ENCODE measurements at places on chromosomes 3 and 15. TPM values are rescaled to one million over a fixed set of nuclear protein-coding genes. Genes with fewer than 3 reads are reported as not detected.

The CCDC51 gene
- 22.2 TPM for total RNA-seq

The LEKR1 gene
- total RNA-seq, result 3.0 TPM

The MAP3K13 gene
- 20.2 TPM for total RNA-seq

The KNG1 gene
- total RNA-seq, result not detected

The FES gene
- total RNA-seq, result 150 TPM

The ZNF35 gene
- total RNA-seq, result 14.2 TPM

The IL17RB gene
- 0.17 TPM for total RNA-seq

The ATP8B4 gene
- total RNA-seq, result 23.1 TPM

The AMOTL2 gene
- 53.1 TPM for total RNA-seq

The ARPIN gene
- 18.2 TPM for total RNA-seq

The AP3B2 gene
- total RNA-seq, result not detected

The IP6K1 gene
- total RNA-seq, result 40.7 TPM

The ASB14 gene
- not detected for total RNA-seq

The UROC1 gene
- total RNA-seq, result not detected

The LYZL4 gene
- not detected for total RNA-seq

The OR5K2 gene
- total RNA-seq, result not detected

The ZDHHC23 gene
- total RNA-seq, result 8.4 TPM

The CD80 gene
- total RNA-seq, result 33.0 TPM

The LARP6 gene
- 0.85 TPM for total RNA-seq

The ADGRG7 gene
- total RNA-seq, result not detected

The TNFSF10 gene
- 90.5 TPM for total RNA-seq

The CACNA1D gene
- total RNA-seq, result 24.2 TPM

The CTXN2 gene
- total RNA-seq, result not detected

The RPS27L gene
- total RNA-seq, result 42.1 TPM

The CSPG4 gene
- 28.6 TPM for total RNA-seq

The C2CD4B gene
- total RNA-seq, result not detected

The CCDC33 gene
- not detected for total RNA-seq

The MUC4 gene
- not detected for total RNA-seq

The RPL15 gene
- 1,270 TPM for total RNA-seq

Data from spleen (tissue), 13 donors.